T-helper 1 cell (primary cell): ENCODE measurements at places on chromosomes 3 and 15.

GRCh38 chr3:23086831-23087230 lies 116.3 kb upstream of the UBE2E2 start:
- DNase-seq: no peak

- DNase-seq: no peak
Observed at GRCh38 chr15:29107291-29107890, 162.2 kb downstream of the NSMCE3 start.

DNA sequence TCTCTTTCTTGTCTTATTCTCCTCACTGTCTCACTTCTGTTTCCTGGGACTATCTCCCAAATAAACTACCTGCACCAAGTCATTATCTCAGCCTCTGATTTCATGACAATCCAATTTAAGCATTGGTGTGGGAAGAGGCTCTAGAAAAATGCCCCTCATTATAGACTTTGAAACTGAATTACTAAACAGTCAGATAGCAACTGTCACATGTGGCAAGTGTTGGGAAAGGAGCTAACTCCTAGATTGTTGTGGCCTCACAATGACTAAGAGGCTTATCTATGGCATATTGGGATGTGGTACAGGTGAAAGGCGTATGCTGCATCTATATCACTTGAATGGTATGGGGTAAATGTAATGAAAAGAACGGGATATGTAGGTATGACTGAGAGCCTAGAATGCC lies 103.5 kb upstream of the CCDC54 start:
- no peak for DNase-seq

GRCh38 chr15:38103564-38103963 lies 149.1 kb upstream of the SPRED1 start:
- no peak for DNase-seq

DNA sequence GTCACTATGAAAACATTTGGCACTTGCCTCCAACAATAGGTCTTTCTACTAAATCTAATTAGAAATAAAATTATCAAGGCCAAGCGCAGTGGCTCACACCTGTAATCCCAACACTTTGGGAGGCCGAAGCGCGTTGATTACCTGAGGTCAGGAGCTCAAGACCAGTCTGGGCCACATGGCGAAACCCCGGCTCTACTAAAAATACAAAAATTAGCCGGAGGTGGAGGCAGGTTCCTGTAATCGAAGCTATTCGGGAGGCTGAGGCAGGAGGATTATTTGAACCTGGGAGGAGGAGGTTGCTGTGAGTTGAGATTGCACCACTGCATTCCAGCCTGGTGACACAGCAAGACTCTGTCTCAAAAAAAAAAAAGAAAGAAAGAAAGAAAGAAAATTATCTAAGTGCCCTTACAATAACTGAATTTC lies 1.6 kb upstream of the PLD1 start:
- DNase-seq: no peak

DNA sequence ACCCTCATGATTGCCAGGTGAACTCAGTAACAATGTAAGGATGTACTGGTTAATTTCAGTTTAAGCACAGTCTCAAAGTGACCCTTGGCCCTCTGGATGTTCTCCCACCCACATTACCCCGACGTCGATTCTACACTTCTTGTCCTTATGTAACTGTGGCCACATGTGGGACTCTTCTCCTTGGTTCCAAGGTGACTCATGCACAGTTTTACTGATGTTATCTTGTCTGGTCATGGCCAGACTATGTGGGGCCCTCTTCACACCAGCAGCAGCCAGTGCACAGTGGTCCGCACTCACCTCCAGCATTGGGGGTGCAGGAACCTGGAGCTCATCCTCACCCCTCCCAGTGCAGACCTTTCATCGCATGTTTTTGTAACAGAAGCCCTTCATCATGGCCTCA lies 519.4 kb downstream of the OCA2 start:
- no peak for DNase-seq

GRCh38 chr3:140816372-140817195 lies 125.1 kb upstream of the SLC25A36 start:
- no peak for DNase-seq

DNA sequence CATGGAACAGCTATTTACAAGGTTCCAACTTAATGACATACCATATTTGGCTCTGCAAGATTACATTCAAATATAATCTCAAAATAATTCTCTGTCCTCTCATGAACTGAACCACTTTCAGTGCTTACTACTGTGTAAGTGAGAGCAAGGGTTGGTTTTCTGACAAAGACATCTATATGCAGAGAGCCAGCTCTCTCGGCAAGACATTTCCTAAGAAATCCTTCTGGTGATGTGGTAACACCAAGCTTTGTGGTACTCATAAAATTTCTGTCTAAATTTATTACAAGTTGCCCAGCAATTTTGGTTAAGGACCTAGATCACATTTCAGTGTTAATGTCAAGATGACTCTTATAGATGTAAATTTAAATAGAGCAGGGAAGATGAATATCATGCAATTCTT lies 184.9 kb downstream of the GAP43 start:
- no peak for DNase-seq

GRCh38 chr15:64930019-64930652 lies 18.4 kb downstream of the ANKDD1A start:
- no peak for DNase-seq

- no peak for DNase-seq
Observed at GRCh38 chr3:129016720-129017483, 15.8 kb downstream of the EFCC1 start.

DNA sequence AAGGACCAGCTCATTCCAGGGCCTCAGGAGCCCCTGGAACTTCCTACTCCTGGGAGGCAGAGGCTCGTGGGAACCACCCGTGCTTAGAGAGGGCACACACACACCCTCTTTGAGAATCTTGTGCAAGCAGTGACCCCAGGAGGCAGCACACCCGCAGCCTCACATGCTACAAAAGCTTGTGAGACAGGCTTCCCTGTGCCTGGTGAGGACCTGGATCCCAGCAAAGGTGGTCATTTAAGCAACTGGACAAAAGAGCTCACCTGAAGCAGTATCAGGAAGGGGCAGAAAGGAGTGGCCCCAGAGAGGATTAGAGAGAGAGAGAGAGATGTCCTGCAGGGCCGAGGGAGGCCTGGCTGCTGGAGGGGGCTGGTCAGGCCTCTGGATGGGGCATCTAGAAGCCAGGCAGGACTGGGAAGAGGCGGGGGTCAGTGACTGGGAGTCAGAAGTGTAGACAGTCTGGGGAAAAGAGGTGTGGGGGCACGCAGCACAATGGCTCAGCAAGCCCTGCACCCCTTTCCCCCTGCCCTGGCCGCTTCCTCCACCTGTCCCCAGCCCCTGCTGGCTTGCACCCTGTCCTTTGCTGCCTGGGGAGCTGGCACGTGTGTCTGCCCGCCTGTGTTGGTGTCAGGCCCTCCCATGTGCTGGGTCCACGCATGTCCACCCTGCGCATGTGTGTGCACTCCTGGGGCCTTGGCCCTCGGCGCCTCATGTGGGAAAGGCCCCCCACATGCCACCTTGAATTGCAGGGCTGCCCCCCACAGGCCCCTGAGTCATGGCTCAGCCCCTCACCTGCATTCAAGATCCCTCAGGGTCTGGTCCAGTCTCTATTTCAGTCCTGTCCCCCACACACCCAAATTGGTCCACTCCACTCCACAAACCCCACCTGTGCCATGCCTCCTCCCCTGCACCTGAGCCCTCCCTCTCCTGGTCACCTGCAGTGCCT lies 36.9 kb downstream of the TSPAN3 start:
- DNase-seq: no peak

GRCh38 chr3:149007567-149008257 lies 16.4 kb downstream of the GYG1 start:
- no peak for DNase-seq

DNA sequence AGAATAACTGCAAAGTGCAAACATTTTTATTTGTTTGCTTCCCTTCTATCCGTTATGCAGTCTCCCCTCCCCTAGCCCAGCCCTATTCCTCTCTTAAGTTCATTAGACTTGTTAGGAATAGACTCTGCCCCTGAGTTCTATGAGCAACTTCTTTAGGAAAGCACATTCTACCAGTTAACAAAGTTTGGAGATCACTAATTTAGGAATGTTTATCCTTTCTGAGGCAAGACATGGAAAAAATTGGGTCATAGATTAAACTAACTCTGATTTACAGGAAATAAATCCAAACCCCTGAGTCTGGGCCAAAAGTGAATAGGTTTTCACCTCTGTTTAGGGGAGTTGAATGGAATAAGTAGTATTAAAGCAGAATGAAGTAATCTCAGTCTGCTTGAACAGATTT lies 34.4 kb downstream of the C3orf80 start:
- no peak for DNase-seq

DNA sequence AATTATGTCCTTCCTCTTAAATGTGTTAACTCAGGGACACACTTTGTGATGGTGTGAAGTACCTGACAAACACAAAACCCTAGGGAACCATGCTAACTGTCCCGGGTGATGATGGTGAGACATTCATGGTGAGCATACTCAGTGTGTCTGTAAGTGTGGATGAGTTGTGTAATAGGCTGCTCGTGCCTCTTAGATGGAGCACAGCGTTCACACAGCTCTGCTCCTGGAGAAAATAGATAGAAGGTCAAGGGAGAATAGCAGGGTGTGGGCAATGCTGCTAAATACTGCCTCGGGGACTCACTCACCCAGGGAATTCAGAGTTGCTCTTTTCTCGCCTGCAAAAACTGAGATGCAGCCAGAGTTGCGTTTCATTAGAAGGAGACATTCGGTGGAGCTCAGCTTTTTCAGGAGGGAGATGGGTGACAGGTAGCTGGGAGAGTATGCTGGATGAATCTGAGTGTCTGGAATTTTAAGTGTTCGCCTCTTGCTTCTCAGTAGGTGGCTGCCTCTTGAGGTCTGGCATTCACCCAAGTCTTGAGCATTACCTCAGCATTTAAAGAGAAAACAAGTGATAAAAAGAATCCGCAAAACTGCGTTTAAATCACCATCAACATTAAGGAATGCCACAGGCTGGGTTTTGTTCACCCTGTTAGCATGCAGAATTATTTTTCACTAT lies 813.2 kb downstream of the AGBL1 start:
- DNase-seq: no peak

- DNase-seq: peak; percentile 41
Observed at GRCh38 chr3:25783661-25784512, 644 bp upstream of the NGLY1 start.

GRCh38 chr3:39124876-39125840 lies 17.7 kb downstream of the TTC21A start:
- DNase-seq: no peak
